ENCODE measurements at places on chromosomes 6 and 20.

DNA sequence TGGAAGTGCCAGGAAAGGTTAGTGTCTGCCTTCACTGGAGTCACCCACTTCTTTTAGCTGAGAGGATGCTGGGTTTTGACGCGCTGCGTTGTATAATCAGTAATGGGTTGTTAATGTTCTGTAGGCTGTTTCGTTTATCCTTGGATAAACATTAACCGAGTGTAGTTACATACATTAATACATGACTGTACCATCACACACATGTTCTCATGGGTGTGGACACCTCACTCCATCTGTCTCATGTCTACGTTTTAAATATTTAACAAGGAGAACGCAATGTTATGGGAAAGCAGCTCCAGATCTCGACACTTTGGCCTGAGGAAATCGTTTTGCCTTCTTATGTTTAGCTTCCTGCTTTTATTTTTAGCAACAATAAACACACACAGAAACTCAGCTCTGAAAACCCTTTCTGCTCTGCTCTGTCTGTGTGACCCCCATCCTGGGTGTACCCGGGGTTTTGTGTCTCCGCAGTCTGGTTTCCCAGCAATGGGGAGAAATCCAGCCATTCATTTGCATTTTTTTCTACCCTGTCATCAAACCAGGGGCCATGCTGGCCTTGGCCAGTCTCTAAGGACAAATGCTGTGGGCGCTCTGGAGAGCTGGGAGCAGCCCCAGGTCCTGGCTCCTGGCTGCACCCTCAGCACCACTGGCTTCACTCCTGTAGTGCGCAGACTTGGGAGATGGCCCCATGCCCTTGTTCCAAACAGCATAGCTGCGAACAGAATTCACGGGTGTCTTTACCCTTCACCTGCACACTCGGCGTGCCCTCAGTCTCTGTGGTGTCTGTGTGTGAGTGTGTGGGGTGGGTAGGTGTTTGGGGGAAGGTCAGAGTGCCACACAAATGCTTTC lies 110.8 kb downstream of the ERMARD start:
- no peak for DNase-seq

DNA sequence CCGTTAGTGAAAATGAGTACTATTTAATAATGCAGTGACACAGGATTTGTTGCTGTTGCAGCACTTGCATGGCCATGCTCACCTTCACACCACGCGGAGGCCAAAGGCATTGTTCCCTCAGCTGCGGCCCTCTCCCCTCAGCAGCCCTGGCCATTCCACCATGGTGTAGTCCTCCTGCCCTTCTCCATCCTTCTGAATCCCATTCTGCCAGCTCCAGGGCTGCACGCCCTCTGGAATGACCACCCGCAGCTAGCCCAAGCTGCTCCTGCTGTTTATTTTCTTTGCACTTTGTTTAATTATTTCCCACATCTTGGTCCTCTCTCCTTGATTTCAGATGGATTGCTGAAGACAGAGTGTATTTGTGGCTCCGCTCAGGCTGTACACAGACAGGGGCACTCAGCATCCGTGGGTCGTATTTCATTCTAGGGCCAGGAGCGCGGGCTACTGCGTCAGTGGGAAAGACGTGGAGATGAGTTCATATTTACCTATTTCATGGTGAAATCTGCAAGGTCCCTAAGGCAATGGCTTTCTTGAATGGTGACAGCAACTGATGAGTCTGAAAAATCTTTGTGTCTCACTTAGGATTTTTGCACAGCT lies 81.4 kb upstream of the DUSP22 start:
- no peak for DNase-seq

- no peak for DNase-seq
Measured at GRCh38 chr20:13821876-13822275, 37.0 kb downstream of the NDUFAF5 start.

DNA sequence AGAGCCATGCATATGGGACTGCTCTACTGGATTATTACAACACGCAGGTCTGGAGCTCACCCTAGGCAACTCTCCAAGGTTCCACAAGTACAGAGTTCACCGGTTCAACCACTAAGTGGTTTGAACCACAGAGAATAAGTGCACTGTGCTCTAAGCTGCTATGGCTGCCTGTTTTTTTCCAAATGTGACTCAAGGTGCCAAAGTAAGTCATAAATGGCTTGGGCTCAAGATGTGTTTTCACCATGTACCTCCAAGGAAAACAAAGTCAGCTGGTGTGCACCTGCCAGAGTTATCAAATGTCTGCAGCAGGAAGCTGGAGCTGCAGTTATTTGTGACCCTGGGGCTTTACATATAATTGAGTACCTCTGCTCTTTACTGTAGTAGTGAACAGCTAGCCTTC lies 76.7 kb downstream of the PREP start:
- DNase-seq, result no peak
